GM23248 (cell line): ENCODE measurements at places on chromosomes 13 and 19. TPM values are rescaled to one million over a fixed set of nuclear protein-coding genes. Genes with fewer than 3 reads are reported as not detected.

DNA sequence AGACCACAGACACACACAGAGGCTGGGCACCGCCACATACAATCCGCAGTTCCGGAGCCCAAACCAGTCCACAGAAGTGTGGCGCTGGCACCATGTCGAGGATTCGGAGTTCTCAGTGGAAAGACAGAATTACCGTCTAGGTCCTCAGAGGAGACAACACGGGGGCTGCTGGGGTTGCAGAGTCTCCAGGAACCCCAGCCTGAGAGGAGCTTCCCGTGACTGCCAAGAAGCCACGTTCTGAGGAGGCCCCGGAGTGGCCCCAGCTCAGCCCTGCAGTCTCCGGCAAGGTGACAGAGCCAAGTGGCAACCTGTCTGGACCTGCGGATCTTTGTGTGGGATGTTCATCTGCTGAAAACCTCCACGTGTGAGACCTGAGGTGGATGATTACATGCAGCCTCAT lies 7.3 kb upstream of the ADPRHL1 start:
- H3K4me3 ChIP-seq: no peak overlapping the region
- H3K36me3 ChIP-seq: peaks cover 31% of the 10 kb centered on the region; the same call in 1 of the 2 replicates
- no peaks in the 10 kb centered on the region for H3K4me1 ChIP-seq
- H3K27me3 ChIP-seq: no peaks in the 10 kb centered on the region

DNA sequence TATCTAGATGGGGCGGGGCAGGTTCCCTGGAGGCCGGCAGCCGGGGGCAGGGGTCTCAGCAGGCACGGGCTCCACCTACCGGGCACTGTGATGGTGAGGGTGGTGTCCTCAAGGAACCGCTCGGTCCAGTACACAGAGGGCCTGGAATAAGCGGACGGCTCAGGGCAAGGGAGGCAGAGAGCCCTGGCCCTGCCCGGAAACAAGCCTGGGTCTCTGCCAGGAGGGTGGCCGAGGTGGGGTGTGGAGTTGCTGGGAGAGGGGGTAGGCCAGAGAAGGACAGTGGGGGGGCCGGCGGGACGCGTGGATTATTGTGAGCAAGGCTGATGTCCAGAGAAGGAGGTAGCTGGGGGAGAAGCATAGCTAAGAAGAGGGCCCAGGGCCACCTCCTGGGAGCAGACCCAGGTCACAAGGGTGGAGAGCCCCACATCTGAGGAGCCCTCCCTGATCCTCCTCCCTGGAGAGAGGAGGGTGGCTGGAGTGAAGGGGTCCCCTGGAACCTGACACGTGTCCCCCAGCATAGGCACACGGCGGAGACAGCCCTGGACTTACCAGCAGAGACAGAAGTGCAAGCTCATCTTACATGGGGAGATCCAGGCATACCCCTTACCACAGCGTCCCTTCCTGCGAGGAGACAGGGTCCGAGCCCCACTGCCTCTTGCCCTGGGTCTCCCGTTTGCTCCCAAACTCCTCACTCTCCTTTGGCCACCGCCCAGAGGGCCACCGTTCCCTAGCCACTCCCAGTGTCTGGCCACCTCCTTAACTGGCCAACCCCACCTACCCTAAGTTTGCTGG lies 29.0 kb upstream of the MIER2 start:
- DNase-seq: no peak
- no peak overlapping the region for H3K4me3 ChIP-seq
- H3K27ac ChIP-seq: no peak overlapping the region
- no peaks in the 10 kb centered on the region; the same call in 1 of the 2 replicates for H3K4me1 ChIP-seq
- H3K36me3 ChIP-seq: no peaks in the 10 kb centered on the region
- peaks cover 54% of the 10 kb centered on the region for H3K27me3 ChIP-seq

DNA sequence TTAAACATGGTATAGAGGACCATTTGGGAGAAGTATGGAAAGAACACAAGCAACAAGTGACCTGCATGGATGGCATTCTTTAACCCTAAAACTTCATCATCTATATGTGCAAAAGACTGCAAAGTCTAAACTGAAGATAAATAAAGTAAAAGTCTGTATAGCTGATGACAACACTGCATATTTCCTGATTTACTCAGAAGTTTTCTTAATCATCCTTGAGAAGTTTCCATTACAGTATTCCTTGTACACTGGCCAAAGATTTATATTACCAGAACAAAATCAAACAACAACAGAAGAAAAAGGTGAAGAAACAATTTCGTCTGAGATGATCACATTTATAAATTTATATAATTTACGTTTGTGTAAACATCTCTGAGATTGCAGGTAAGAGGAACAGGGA lies 805.7 kb downstream of the PCDH9 start:
- DNase-seq: no peak
- H3K4me1 ChIP-seq: no peaks in the 10 kb centered on the region
- H3K27me3 ChIP-seq: no peaks in the 10 kb centered on the region
- H3K27ac ChIP-seq: no peak overlapping the region
- no peaks in the 10 kb centered on the region for H3K36me3 ChIP-seq

DNA sequence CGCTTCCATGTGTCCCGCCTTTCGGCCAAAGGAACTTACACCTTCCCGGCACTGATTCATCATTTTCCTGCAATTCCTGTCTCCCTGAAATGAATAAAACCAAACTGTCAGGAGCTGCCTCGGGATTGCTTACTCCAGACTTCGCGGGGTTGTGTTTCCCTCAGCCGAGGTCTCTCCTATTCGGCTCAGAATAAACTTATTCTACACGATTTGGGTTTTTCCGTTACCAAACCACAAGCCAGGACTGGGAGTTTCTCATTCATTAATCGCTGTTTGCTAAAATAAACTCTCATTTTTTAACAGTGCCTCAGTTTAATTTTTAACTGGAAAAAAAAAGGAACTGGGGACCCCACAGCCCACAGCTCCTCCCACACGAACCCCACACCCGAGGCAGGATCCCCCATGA lies 667 bp downstream of the ZNF878 start:
- peak overlapping the region; percentile 81 for H3K4me3 ChIP-seq
- H3K36me3 ChIP-seq: no peaks in the 10 kb centered on the region
- no peaks in the 10 kb centered on the region for H3K27me3 ChIP-seq
- H3K4me1 ChIP-seq: peaks cover 6% of the 10 kb centered on the region; the same call in 1 of the 2 replicates
- DNase-seq: peak; percentile 48
- H3K27ac ChIP-seq: no peak overlapping the region

DNA sequence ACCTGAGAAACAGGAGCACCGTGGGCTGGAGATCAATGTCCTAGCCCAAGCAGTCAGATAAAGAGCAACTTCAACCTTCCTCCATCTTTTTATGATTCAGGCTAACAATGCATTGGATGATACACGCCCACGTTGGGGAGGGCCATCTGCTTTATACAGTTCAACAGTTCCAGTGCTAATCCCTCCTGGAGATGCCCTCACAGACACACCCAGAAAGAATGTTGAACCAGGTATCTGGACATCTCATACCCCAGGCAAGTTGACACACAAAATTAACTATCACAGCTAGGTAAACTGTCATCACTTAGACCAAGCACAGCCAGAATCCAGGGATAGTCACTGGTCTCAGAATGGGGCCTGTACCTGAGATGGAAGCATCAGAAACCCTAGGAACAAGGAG lies 20.6 kb upstream of the SERPINE3 start:
- no peak for DNase-seq
- no peak overlapping the region for H3K27ac ChIP-seq
- peaks cover 15% of the 10 kb centered on the region for H3K4me1 ChIP-seq
- no peaks in the 10 kb centered on the region for H3K36me3 ChIP-seq

DNA sequence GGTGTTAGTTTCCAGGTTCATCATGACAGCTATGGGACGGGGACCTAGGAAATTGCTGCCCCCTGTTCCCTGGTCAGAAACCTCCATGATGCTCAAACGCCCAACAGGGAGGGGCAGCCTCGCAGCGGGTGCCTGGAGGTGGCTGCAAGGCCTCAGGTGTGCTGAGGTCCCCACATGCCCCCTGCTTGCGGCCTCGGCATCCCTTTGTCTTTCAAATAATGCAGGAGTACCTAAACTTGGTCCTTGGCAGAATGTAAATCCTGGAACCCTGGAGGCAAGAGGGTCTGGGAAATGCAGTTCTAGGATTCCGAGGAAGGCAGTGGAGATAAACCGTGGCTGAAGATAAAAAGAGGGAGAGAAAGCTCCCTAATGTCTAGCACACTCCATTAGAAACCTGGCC lies 52.4 kb downstream of the SKA3 start:
- H3K4me1 ChIP-seq: no peaks in the 10 kb centered on the region
- H3K4me3 ChIP-seq: no peak overlapping the region
- H3K27me3 ChIP-seq: no peaks in the 10 kb centered on the region
- no peak overlapping the region for H3K27ac ChIP-seq

DNA sequence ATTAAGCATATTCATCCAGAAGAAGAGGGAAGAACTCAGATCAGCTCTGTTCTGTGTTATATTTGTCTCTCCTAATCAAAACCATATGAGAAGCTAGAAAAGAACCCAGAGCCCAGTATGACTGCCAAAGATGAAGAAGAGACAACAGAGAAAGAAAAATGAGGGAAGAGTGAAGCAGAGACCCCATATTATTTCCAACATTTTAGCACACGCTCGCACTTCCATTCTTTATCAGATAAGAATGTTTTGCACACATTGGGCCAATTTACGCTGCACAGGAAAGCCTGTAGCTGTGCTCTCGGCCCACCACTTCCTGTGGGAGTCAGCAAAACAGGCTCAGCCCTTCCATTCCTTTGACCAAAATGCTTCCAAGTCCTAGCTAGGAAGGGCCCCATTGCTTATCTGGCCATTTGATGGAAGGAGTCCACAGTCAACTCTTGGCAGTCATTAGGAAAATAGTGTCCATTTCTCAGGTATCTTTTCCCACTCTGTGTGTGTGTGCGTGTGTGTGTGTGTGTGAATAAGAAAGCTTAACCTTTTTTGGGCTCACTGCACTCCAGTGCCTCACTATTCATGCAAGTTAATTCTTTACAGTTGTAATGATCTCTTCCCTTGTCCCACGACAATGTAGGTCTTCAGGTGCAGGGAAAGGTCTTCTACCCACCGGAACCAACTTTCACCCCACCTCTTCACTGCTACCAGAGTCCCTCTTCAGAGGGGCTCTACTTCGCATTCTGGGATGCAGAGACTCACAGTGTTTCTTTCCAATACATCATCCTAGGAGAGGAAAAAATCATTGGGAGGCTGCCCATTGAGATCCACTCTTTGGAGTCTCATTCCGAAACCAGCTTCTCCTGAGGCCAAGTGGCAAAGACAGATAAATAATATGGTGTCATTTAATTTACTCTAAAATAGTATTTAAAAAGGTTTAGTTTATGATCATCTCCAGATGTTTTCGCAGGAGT lies 237.5 kb downstream of the COG6 start:
- H3K27me3 ChIP-seq: no peaks in the 10 kb centered on the region
- no peak overlapping the region for H3K27ac ChIP-seq
- no peaks in the 10 kb centered on the region for H3K36me3 ChIP-seq
- H3K4me3 ChIP-seq: no peak overlapping the region
- H3K4me1 ChIP-seq: no peaks in the 10 kb centered on the region

- no peaks in the 10 kb centered on the region for H3K27me3 ChIP-seq
- peak; percentile 96 for DNase-seq
- H3K4me3 ChIP-seq: no peak overlapping the region
Measured at GRCh38 chr13:28574617-28575142, 79.8 kb upstream of the FLT1 start.

DNA sequence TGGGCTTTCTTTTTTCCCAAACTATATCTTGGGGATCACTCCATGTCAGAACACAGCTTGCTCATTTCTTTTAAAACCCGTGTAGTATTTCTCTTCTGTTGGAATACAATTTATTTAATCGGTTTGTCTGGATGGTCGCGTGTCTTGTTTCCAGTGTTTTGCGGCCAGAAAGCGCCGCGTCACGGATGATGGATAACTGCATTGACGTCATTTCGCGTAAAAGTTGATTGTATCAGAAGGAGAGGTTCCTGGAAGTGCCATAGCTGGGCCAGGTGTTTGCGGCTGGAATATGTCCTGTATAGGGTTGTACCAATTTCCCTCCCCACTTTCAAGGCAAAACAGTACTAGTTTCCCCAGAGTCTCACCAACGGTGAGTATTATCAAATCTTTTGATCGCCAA lies 9.7 kb downstream of the ACTL9 start:
- no peaks in the 10 kb centered on the region for H3K27me3 ChIP-seq
- H3K36me3 ChIP-seq: no peaks in the 10 kb centered on the region
- no peak for DNase-seq
- H3K27ac ChIP-seq: no peak overlapping the region

DNA sequence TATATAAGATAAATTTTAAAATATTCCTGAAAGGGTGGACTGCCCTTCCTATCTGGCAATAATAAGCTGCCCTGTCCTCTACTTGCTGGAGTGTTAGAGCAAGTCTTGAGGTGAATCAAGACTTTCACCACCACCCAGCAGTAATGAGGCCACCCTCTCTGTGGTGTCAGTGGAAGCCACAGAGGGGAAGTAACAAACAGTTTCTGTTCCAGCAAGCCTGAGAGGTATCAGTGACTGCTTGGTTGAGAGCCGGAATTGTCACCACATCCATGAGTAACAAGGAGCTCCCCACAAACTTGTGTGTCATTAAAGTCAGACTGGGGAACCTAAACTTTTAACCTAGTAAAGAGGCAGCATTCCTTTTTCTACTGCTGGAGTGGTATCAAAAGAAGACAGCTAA lies 532.7 kb upstream of the SPRY2 start:
- no peak overlapping the region for H3K27ac ChIP-seq
- no peak overlapping the region for H3K4me3 ChIP-seq
- no peaks in the 10 kb centered on the region for H3K36me3 ChIP-seq
- H3K27me3 ChIP-seq: no peaks in the 10 kb centered on the region

DNA sequence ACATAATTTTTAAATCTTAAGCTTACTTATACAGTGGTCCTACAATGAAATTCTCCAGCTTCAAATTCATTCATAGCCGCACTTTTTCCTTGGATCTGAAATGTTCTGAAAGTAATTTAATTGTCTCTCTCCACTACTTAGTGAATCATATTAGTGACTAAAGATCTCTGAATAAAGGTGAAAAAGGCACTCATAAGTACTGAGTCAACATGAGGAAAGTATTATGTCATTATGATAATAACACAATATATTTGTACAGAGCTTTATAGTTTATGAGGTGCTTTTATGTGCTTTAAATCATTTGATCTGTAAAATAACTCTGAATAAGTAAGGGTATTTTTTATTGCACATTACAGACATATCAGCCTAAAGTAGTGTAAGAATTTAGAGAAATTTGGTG lies 628.2 kb upstream of the SLITRK5 start:
- no peak overlapping the region for H3K4me3 ChIP-seq
- peaks cover 8% of the 10 kb centered on the region; the same call in 1 of the 2 replicates for H3K4me1 ChIP-seq
- H3K36me3 ChIP-seq: no peaks in the 10 kb centered on the region
- no peak overlapping the region for H3K27ac ChIP-seq
- H3K27me3 ChIP-seq: no peaks in the 10 kb centered on the region

GRCh38 chr19:42246143-42246921 lies 3.9 kb upstream of the GSK3A start:
- peaks cover 34% of the 10 kb centered on the region for H3K4me1 ChIP-seq
- peak overlapping the region; percentile 23; the same call in 1 of the 2 replicates for H3K4me3 ChIP-seq
- H3K27ac ChIP-seq: peak overlapping the region; percentile 78
- H3K27me3 ChIP-seq: no peaks in the 10 kb centered on the region
- peak; percentile 93 for DNase-seq
- no peaks in the 10 kb centered on the region for H3K36me3 ChIP-seq

- DNase-seq: no peak
- no peaks in the 10 kb centered on the region for H3K27me3 ChIP-seq
- no peaks in the 10 kb centered on the region for H3K36me3 ChIP-seq
- H3K4me1 ChIP-seq: no peaks in the 10 kb centered on the region
- no peak overlapping the region for H3K27ac ChIP-seq
- H3K4me3 ChIP-seq: no peak overlapping the region
Measured at GRCh38 chr13:63628310-63628709, 2212.7 kb upstream of the PCDH20 start.

The CEACAM8 gene
- polyA plus RNA-seq: not detected in 2 replicates

The FREM2 gene
- polyA plus RNA-seq: not detected in 2 replicates

The MTRF1 gene
- 10.3 and 11.2 TPM in 2 replicates for polyA plus RNA-seq
